ENCODE measurements at places on chromosomes 11 and 22. TPM values are rescaled to one million over a fixed set of nuclear protein-coding genes. Genes with fewer than 3 reads are reported as not detected.

GRCh38 chr11:46290598-46291309 lies 13.3 kb downstream of the CREB3L1 start:
- H3K4me3 ChIP-seq: no peak overlapping the region
- no peak for DNase-seq
- no peak overlapping the region for H3K27ac ChIP-seq
- H3K36me3 ChIP-seq: no peaks in the 10 kb centered on the region

GRCh38 chr11:118536726-118537125 lies 5.7 kb downstream of the TMEM25 start:
- no peak overlapping the region for H3K27ac ChIP-seq
- no peak for DNase-seq
- no peaks in the 10 kb centered on the region for H3K27me3 ChIP-seq
- H3K4me3 ChIP-seq: no peak overlapping the region

- no peaks in the 10 kb centered on the region for H3K27me3 ChIP-seq
- no peaks in the 10 kb centered on the region for H3K4me1 ChIP-seq
- no peak overlapping the region for H3K27ac ChIP-seq
- H3K36me3 ChIP-seq: no peaks in the 10 kb centered on the region
- no peak overlapping the region for H3K4me3 ChIP-seq
- no peak for DNase-seq
Measured at GRCh38 chr22:48827268-48827846, 1000.3 kb downstream of the BRD1 start.

TBC1D22A gene
- total RNA-seq: 38.7 TPM

TOMT gene
- total RNA-seq: not detected

All from activated CD8-positive, alpha-beta T cell treated with anti-CD3 and anti-CD28 coated beads, Interleukin-2, amount 10 ng/mL, durations not matched to agents 7 days and 5 days (primary cell).